ENCODE measurements at places on chromosomes 12 and 14.

GRCh38 chr14:96146131-96146771, 58.4 kb upstream of the BDKRB2 start:
- no peak for DNase-seq

DNA sequence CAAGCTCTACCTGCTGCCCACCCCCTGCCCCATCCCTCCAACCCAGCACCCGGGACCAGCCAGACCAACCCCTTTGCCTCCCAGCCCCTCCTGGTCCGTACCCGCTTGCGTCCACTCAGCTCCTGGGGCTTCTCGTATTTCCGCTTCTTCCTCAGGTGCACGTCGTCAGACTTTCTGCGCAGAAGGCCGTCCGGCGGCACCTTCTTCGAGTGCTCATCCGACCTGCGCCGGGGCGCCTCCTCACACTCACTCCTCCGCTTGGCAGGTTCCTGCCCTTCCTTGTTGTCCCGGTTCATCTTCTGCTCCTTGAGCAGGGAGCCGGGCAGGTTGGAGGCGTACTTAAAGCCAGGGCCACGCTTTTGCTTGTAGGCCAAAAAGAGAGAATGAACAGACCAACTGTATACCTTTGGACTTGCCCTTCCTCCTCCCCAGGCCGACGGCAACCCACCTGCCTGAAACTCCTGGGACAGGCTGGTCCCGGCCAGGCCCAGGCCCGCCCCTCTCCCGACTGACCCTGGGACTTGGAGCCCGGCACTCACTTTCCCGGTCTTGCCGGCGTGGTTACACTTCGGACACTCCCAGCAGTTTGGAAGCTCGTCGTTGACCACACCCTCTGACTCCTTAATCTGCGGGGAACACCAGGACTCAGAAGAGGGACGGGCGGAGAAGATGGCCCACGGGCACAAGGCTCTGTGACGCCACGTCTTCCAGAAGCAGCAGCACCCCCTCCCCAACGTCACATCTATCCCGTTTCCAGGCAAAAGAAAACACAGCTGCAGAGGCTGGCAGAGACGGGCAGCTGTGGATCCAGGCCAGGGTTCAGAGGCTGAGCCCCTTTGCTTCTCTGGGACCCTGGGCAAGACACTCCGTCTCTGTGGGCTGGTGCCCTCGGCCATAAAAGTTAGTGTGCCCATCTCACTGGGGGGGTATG, 44.3 kb downstream of the RNF34 start:
- DNase-seq: no peak

- DNase-seq: no peak
These were observed 5.9 kb upstream of the FAM181A start for GRCh38 chr14:93921001-93921806.

DNA sequence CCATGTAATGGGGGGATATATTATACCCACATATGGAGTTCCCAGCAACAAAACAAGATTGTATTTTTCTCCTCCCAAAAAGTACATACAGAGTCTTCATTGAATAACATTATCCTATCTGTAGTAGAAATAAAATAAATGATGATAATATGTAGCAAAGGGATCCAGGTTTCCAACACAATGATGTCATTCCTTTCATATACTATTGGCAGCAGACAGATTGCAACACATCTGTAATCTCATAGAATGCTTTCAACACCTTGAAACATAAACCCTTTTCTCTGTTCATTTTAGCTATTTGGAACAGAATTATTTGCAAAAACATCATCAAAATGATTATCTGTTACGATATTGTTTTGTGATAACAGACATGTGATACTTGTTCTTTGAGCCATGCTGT, 317.6 kb downstream of the DPF3 start:
- no peak for DNase-seq

DNA sequence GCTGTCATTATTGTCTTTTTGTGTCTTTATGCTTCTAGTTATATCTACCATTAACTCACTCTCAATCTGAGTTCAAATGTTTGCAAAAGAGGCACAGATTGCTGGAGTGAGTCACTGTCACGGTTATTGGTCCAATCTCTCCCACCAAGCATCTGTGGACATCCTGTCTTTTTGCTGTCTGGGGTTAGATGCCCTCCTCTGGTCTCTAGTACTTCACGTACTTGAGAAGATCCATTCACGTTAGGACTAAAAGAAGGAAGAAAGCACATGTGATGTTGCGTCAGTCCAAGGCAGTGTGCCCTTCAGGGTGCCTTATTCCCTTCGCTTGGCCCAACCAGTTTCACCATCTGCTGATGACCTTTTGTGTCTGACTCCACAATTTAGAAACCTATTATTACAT, 72.3 kb upstream of the STXBP6 start:
- DNase-seq: no peak

DNA sequence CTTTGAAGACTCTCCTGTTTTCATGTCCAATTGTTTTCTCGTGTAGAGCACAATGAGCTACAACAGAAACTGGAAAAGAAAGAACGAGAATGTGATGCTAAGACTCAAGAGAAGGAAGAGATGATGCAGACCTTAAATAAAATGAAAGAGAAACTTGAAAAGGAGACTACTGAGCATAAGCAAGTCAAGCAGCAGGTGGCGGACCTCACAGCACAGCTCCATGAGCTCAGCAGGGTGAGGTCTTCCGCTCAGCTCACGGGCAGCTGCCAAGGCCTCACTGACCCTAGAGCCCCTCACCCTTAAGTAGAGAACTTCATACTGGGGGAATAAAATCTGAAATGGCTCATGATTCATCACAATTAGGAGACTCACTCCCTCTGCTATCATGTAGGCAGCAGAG, 134.7 kb downstream of the GPR135 start:
- DNase-seq: no peak

DNA sequence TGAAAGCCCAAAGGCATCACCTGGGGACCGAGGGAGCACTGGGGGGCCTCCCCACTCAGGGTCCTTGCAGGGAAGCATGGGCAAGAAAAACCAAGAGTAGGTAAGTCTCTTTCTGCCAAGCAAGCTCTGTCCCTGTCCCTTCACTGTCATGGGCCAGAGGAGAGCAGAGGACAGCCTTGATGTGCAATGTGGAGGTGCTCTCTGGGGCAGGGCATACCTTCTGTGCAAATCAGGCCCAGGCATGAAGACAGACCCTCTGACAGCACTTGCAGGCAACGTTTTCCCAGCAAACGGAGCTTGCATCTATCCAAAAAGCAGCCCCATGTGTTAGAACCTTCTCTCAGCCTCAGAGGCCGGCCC, 192.5 kb upstream of the PWP1 start:
- DNase-seq: no peak

DNA sequence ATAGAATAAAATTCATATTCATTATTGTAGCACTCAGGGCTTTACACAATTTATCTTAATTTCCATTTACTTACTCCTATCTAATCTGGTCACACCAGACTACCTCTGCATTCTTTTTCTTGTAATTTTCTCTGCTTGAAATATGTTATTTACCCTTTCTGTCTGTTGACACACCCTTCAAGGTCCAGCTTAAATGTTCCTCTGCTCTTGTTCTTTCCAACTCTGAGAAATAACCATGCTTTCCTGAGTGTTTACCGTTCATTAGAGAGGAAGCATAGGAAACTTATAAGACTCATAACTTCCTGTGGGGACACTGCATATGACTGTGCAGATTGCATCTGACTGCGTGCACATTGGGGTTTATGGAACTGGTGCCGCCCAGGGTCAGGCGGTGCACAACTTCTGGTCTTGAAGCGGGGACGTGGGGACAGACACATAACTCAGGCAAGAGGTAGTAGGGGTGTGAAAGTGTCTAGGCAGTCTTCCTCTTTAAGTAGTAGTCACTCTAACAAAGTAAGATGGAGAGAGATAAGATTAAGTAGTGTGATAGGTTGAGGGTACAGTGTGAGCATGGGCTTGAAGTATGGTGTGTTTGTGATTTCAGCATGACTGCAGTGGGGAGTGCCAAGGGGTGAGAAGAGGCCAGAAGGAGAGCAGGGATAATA, 42.6 kb upstream of the FOXJ2 start:
- DNase-seq: peak; percentile 19

- no peak for DNase-seq
These were observed 23.8 kb downstream of the NEUROD4 start for GRCh38 chr12:55043542-55043941.

GRCh38 chr14:69637503-69638031, 26.2 kb downstream of the SUSD6 start:
- DNase-seq: no peak

DNA sequence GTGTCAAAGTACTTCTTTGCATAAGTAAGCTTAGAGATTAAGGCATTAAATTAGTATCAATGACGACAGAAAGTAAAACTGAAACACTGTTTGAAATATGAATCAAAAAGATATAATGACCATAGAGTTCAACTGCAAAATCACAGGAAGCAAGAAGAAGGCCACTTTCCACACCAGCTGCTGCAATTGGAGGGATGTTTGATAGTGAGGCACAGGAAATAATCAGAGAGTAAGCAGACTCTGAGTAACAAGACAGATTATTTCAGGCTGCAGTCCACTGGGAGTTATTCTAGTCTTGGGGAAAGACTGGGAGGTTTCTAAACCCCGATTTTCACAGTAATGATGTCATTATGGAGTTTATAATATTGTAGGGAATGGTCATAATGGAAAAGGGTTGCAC, 12.9 kb downstream of the MDGA2 start:
- DNase-seq: no peak

- DNase-seq: no peak
These were observed 114.4 kb upstream of the NTF3 start for GRCh38 chr12:5317556-5317955.

- no peak for DNase-seq
These were observed 225.0 kb upstream of the GRIP1 start for GRCh38 chr12:66903782-66904396.

GRCh38 chr14:46384611-46385010, 267.0 kb downstream of the RPL10L start:
- no peak for DNase-seq

- no peak for DNase-seq
These were observed 30.5 kb downstream of the SMCO2 start for GRCh38 chr12:27477049-27477448.

DNA sequence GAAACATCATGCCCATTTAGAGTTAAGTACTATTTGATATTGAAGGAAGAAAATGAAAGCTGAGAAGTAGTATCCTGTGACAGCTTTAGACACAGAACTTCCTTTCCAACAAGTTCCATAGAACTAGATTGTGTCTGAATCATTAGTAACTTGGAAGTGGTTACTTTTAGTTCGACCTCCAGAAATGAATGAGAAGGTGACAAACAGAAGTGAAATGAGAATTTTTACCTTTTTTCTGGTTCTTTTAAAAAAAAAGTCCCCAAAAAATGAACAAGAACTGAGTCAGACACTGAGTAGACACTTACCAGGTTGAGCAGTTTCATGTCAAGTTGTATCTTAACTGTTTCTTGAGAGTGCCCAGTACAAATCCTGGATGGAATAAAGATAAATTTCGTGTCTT, 3.0 kb downstream of the ATP6V0A2 start:
- DNase-seq: no peak

- no peak for DNase-seq
These were observed 13.0 kb downstream of the ATG14 start for GRCh38 chr14:55398679-55399078.

DNA sequence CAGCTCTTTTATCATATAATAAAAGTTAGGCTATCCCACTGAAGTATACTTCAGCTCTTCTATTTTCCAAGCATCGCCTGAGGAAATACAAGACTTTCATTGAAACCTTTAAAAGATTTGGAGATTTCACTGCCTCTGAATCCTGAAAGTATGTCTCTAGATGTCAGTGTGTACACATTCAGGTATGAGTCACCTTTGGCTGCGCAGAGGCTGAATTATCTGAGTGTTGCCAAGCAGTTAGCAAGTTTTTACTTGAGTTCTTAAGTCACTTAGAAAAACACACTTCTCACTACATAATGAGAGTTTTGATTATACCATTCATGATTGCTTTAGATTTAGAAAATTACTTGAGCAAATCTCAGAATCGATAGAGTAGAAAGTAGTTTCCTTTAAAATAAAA, 210.3 kb downstream of the TMTC2 start:
- no peak for DNase-seq

- DNase-seq: no peak
These were observed 68.9 kb downstream of the DDX51 start for GRCh38 chr12:132075026-132075713.

DNA sequence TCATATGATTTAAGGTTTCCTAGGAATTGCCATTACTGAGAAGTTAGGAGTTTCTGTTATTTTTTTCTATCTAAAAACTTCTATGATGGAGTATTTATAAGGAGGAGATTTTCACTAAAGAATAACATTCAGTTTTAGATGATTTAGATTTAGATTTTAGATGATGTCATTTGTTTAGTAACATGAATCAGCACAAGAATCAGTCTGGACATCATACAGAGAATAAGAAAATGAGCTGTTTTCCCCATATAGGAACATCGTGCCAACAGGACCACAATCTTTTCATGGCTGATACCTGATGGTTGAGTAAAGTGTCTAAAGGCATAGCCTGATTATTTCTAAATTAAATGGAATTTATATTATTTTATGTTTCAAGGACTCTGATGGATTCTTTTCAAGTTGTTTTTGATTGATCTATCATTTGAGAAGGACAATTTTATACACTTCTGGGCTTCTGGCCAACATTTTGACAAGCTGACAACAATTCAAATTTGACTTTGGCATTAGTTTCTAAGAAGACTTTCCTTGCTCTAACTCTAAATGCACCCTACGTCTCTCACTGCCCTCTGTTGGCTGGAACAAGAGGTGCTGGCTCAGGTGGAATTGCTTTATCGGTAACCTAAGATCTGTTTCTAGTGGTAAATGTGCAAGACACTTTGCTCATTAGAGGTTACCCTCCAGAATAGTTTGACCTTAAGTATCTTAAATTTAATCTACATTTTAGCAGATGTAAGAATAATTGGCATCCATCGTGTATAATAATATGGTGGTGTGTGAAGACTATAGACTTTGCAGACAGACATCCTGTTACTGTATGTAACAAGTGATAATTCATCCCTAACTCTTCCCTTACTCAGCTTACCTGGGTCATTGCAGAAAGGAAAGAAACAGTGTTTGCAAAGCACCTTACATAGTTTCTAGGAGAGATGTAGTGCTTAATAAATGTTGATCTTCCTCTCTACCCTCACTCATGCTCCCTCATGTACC, 42.8 kb upstream of the CPSF6 start:
- DNase-seq: no peak

DNA sequence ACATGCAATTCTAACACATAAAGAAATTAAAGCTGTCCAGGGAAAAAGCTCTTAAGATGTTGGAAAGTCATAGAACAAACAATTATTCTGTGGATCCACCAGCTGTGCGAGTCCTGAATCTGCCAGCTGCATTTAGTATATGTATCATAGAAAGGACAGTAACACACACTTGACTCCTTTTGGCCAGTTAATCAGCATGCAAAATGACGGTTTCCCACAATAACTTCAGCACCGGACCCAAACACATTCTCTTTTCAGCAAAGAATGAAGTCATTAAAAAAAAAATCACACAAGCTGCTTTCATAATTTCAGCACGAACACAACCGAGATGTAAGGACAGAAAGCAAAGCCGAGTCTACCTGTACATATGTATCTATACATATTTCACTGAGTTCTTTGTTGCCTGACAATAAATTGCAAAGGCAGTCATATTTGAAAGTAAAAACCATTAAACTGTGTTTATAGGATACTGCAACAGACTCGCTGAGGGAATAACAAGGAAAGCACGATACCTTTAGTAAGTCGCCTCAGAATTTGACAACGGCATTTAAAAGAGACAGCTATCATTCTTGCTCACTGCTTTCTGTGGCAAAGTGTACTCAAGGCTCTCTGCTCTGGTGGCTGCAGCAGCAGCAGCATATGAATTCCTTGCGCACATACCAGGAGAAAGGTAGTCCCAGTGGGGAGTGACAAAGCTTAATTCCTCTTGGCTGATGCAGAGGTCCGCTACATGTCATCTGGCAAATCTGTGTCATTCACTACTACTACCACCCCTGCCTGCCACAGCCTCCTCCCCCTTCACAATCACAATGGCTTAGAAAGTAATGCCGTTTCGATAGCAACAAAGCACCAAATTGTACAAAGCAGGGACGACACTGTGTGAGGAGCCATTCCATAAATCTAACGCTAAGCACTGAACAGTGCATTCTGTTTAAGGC, at the start of gene GRIP1:
GRIP1 (minus strand) TSS at position 739 of the 938 bp plus-strand sequence; CDS start at position 567, 172 bp downstream.
- DNase-seq: no peak
